Activated CD8-positive, alpha-beta T cell treated with anti-CD3 and anti-CD28 coated beads for 36 hours (primary cell): ENCODE measurements at places on chromosomes 6 and 20.

DNA sequence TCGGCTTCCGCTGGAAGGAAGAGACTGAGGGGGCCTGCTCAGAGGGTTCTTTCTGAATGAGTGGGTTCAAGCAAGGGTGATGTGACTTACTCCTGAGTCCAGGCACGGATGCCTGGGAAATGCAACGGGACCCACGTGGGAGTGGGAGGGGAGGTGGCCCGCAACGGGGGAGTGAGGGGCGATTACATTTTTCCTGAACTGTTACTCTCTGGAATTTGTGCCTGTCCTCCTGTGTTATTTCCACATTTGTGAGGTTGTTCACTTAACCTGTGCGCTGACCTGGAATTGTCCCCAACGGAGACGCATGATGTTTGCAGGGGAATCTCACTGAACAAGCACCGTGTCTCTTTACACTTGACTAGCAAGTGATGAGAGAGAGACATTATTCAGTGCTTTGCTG lies 209.4 kb downstream of the CDH4 start:
- no peaks in the 10 kb centered on the region for H3K4me1 ChIP-seq
- no peak overlapping the region for H3K27ac ChIP-seq
- DNase-seq = no peak
- H3K36me3 ChIP-seq = no peaks in the 10 kb centered on the region
- H3K4me3 ChIP-seq = no peak overlapping the region

DNA sequence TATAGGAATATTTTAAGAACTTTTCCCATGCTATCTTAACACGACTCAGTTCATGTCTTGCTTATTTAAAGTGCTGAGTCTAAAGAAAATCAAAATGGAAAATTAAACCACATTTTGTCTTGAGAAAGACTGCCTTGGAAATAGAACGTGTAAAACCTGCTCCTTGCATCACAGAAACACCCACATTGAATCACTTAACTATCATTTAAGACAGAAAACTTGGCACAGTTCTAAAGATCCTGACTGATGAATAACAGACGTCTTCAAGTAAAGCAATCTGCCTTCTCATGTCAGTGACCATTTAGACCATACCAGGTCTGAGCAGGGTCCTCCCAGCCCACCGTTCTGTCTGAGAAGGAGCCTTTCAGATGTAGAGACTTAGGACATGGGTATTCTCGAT lies 7.4 kb downstream of the PERP start:
- no peak overlapping the region for H3K27ac ChIP-seq
- H3K27me3 ChIP-seq = peaks cover 17% of the 10 kb centered on the region
- no peaks in the 10 kb centered on the region for H3K4me1 ChIP-seq

GRCh38 chr6:85565736-85566135 lies 27.9 kb downstream of the SNX14 start:
- H3K4me3 ChIP-seq = no peak overlapping the region
- H3K27ac ChIP-seq = peak overlapping the region; percentile 39
- H3K36me3 ChIP-seq = peaks cover 29% of the 10 kb centered on the region
- DNase-seq = no peak
- H3K4me1 ChIP-seq = peaks cover 13% of the 10 kb centered on the region
- H3K27me3 ChIP-seq = no peaks in the 10 kb centered on the region

DNA sequence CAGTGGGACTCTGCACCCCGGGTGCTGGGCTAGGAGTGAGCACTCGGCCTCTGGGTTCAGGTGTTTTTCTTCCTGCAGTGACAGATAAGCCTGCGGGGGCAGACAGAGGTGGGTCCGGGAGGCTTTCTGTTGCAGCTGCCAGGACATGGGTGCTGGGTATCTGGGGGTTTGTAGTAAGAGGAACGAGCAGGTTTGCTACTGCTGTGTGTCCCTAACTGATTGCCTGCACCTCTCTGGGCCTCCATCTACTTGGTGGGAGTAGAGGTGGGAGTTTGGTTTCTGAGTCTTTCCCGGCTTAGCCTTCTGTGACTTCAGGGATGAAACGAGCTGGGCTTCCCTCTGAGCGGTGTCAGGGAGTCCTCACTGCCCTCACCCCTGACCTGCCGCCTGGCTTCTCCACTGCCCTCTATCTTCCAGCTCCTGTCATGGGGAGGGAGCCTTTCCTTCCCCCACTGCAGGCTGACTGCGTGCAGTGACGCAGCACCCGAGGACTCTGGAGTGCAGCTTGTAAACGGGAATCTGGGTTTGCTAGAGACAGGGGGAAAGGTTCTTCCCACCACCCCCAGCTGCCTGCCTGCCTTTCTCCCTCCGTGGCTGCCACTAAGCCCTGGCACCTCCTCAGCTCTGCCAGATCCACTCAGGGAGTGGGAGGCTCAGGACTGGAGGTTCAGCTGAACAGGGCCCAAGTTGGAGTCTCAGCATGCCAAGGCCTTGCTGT lies 6.7 kb downstream of the DLGAP4 start:
- no peak overlapping the region for H3K27ac ChIP-seq
- H3K4me3 ChIP-seq = no peak overlapping the region
- no peaks in the 10 kb centered on the region for H3K4me1 ChIP-seq
- peaks cover 42% of the 10 kb centered on the region for H3K27me3 ChIP-seq

GRCh38 chr6:15663130-15663871 lies 473 bp upstream of the DTNBP1 start:
- peaks cover 11% of the 10 kb centered on the region for H3K36me3 ChIP-seq
- DNase-seq = no peak

DNA sequence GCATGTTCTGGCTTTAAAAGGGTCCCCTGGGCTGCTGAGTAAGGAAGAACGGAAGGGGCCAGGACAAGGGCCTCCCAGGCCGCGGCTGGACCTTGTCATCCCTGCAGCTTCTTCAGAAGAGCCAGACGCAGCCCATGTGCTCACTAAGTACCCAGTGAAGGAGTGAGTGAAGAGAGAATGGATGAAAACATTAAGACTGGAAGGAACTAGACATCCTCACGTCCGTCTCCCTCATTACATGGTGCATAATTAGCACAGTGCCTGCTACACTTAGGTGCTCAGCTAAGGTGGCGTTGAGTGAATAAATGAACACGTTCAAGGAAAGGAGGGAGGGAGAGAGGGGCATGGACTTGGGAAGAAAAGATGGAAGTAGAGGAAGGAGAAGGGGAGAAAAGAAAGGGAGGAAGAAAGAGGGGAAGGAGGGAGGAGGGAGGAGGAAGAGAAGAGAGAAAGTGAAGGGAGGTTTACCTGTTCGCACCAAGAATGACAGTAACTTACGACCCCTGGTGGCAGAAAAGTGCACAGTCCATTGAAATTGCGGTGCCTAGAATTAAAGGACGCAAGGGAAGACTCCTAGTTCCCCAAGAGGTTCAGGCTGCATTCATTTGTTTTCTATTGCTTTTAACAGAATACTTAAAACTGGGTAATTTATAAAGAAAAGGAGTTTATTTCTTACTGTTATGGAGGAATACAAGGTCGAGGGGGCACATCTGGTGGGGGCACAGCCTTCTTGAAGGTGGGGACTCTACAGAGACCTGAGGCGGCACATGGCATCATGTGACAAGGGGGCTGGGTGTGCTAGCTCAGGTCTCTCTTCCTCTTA lies 8.0 kb downstream of the TP53RK start:
- H3K4me3 ChIP-seq = no peak overlapping the region
- H3K36me3 ChIP-seq = peaks cover 10% of the 10 kb centered on the region
- H3K27ac ChIP-seq = peak overlapping the region; percentile 75

GRCh38 chr20:37726321-37726720 lies 32.5 kb downstream of the CTNNBL1 start:
- H3K36me3 ChIP-seq = peaks cover 3% of the 10 kb centered on the region
- H3K27ac ChIP-seq = no peak overlapping the region
- H3K4me3 ChIP-seq = no peak overlapping the region
- H3K4me1 ChIP-seq = peaks cover 20% of the 10 kb centered on the region
- no peak for DNase-seq

GRCh38 chr20:33751775-33752174 lies 20.0 kb downstream of the ZNF341 start:
- no peaks in the 10 kb centered on the region for H3K27me3 ChIP-seq
- peaks cover 16% of the 10 kb centered on the region for H3K36me3 ChIP-seq
- no peak overlapping the region for H3K4me3 ChIP-seq
- DNase-seq = no peak
- H3K27ac ChIP-seq = no peak overlapping the region

GRCh38 chr6:64815718-64816117 lies 891.3 kb downstream of the EYS start:
- DNase-seq = no peak
- H3K4me3 ChIP-seq = no peak overlapping the region
- H3K36me3 ChIP-seq = no peaks in the 10 kb centered on the region
- no peak overlapping the region for H3K27ac ChIP-seq
- H3K27me3 ChIP-seq = no peaks in the 10 kb centered on the region

DNA sequence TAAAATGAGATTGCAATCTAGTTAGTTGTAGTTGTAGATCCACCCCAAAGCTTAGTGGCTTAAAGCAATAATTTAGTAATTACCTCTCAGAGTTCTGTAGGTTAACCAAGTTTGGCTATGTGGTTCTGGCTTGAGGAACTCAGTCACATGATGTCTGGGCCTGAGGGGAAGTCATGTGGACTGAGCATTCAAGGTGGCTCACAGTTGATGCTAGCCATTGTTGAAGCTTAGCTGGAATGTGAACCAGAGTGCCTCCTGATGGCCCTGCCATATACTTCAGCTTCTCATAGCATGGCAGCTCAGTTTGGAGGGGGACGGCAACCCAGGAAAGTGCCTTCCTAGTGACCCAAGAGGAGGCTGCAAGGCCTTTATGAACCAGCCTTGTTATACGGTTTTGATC lies 263.2 kb upstream of the RNF217 start:
- no peaks in the 10 kb centered on the region for H3K27me3 ChIP-seq
- H3K4me3 ChIP-seq = no peak overlapping the region
- no peaks in the 10 kb centered on the region for H3K4me1 ChIP-seq

- no peaks in the 10 kb centered on the region for H3K27me3 ChIP-seq
- no peak for DNase-seq
- peak overlapping the region; percentile 90 for H3K27ac ChIP-seq
- H3K4me1 ChIP-seq = peaks cover 69% of the 10 kb centered on the region
Observed at GRCh38 chr6:107753778-107754177, 70.3 kb downstream of the SCML4 start.

GRCh38 chr6:16630026-16630643 lies 131.1 kb downstream of the ATXN1 start:
- no peak overlapping the region for H3K4me3 ChIP-seq
- peaks cover 33% of the 10 kb centered on the region for H3K36me3 ChIP-seq
- no peak for DNase-seq
- peaks cover 17% of the 10 kb centered on the region for H3K4me1 ChIP-seq

DNA sequence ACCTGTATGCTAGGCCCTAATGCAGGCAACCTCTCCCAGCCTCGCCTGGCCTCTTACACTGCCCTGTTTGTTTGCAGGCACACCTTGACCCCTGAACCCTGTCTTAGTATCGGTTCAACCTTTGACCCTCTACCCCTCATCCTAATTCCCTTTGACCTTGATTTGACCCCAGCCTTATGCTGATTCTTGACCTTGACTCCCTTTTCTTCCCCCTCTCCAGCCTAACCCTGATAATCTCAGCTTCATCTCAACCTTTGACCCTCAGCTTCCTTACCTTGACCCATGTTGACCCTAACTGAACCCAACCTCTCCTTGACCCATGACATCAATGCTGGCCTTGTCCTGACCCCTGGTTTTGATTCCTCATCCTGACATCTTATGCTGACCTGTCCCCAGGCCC lies 33.8 kb downstream of the UQCC2 start:
- no peaks in the 10 kb centered on the region for H3K27me3 ChIP-seq
- H3K4me1 ChIP-seq = peaks cover 4% of the 10 kb centered on the region
- H3K36me3 ChIP-seq = peaks cover 54% of the 10 kb centered on the region

GRCh38 chr6:6058054-6058444 lies 51.3 kb upstream of the NRN1 start:
- H3K27ac ChIP-seq = no peak overlapping the region
- no peaks in the 10 kb centered on the region for H3K36me3 ChIP-seq
- no peaks in the 10 kb centered on the region for H3K4me1 ChIP-seq
- no peak for DNase-seq
- H3K4me3 ChIP-seq = no peak overlapping the region

GRCh38 chr6:35635601-35636597 lies 52.8 kb downstream of the FKBP5 start:
- H3K4me1 ChIP-seq = peaks cover 43% of the 10 kb centered on the region
- no peaks in the 10 kb centered on the region for H3K27me3 ChIP-seq
- peaks cover 36% of the 10 kb centered on the region for H3K36me3 ChIP-seq
- no peak overlapping the region for H3K4me3 ChIP-seq
- peak overlapping the region; percentile 84 for H3K27ac ChIP-seq

DNA sequence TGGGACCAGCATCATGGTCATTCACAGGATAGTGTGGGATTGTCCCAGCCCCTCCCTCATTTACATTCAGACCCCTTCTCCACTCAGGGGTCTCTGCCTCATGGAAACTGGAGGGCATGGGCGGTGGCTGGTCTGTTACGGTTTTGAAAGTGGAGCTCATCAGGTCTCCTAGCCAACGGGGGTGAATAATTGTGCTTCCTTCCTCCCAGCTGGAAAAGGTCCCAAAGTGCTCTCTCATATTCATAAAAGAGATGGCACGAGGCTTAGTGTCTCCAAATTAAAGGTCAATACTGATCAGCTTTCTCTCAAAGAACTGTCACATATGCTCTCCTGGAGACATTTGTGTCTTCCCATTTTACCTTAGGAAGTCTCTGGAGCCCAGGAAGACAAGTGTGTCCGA lies 19.9 kb downstream of the JARID2 start:
- no peak overlapping the region for H3K27ac ChIP-seq
- peak overlapping the region; percentile 22 for H3K4me3 ChIP-seq
- H3K36me3 ChIP-seq = peaks cover 23% of the 10 kb centered on the region
- H3K4me1 ChIP-seq = peaks cover 81% of the 10 kb centered on the region

DNA sequence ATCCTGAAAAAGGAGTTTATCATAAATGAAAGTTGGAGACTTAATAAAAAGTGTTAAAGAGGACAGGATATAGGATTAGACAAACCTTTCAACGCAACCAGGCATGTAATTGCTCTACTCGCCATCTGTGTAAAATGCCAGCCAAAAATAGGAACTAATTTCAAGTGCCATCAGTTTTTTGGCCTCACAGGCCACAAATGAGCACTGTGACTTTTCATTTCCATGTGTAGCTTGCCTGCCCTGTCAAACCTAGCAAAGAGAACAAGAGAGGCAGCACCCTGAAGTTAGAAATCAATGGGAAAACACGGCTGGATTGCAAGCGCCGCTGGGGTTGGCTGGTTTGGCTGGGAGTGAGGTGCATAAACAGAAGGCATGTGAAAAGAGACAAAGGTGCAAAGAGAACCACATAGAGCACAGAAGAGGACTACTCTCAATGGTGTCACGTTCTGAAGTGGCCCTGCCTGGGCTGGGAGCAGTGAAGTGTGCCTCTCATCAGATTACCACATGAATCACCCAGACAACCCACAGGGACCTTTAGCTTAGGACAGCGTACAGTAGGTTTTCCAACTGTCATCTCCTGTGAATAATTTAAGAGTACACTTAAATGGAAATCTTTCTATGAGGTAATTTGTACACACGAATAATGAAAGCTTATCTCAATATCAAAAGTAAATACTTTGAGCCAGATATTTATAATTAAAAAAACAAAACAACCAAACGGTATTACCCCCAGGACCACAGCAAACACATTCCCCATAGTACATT lies 78.0 kb upstream of the NHSL1 start:
- H3K36me3 ChIP-seq = no peaks in the 10 kb centered on the region
- H3K27ac ChIP-seq = no peak overlapping the region
- H3K4me3 ChIP-seq = no peak overlapping the region
- DNase-seq = peak; percentile 28

DNA sequence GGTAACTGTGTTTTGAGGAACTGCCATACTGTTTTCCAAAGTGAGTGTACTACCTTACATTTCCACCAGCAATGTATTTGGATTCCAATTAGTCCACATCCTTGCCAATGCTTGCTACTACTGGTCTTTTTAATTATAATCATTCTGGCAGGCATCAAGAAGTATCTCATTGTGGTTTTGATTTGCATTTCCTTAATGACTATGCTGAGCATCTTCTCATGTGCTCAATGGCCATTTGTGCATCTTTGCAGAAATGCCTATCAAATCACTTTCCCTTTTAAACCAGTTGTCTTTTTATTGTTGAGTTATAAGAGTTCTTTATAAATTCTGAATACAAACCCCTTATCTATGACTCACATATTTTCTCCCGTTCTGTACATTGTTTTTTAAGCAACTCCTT lies 75.9 kb downstream of the ATG5 start:
- H3K27ac ChIP-seq = no peak overlapping the region
- no peak for DNase-seq
- peaks cover 30% of the 10 kb centered on the region for H3K4me1 ChIP-seq
